ENCODE measurements at places on chromosomes 1 and 21. TPM values are rescaled to one million over a fixed set of nuclear protein-coding genes. Genes with fewer than 3 reads are reported as not detected.

GRCh38 chr21:42352441-42353095 lies 1.8 kb upstream of the TFF2 start:
- H3K27me3 ChIP-seq = peaks cover 22% of the 10 kb centered on the region
- no peak overlapping the region for H3K4me3 ChIP-seq
- no peaks in the 10 kb centered on the region for H3K4me1 ChIP-seq
- H3K27ac ChIP-seq = no peak overlapping the region
- DNase-seq = no peak
- no peaks in the 10 kb centered on the region for H3K36me3 ChIP-seq

GRCh38 chr1:110667776-110668175 lies 7.0 kb downstream of the KCNA3 start:
- no peaks in the 10 kb centered on the region for H3K36me3 ChIP-seq
- peaks cover 54% of the 10 kb centered on the region for H3K27me3 ChIP-seq
- no peak for DNase-seq
- H3K27ac ChIP-seq = no peak overlapping the region

DNA sequence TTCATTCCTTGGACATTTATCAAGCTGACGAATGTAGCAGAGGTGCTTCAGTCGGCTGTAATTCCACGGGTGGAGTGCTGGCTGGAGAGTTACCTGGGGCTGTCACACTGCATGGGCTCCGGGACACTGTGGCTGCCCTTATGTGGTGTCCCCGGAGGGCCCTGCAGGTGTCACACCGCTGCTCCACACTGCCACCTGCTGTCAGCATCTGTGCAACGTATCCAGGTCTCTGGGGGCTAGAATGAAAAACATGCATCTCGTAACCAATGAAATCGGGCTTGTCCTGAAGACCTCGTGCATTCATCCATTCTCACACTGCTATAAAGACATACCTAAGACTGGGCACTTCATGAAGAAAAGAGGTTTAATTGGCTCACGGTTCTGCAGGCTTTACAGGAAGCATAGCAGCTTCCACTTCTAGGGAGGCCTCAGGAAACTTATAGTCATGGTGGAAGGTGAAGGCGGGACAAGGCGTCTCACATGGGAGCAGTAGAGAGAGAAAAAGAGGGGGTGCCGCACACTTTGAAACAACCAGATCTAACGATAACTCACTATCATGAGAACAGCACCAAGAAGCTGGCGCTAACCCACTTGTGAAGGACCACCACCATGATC lies 46.7 kb upstream of the PCBP3 start:
- H3K27ac ChIP-seq = no peak overlapping the region
- peaks cover 8% of the 10 kb centered on the region for H3K4me1 ChIP-seq
- no peak for DNase-seq
- no peaks in the 10 kb centered on the region for H3K36me3 ChIP-seq
- no peak overlapping the region for H3K4me3 ChIP-seq

DNA sequence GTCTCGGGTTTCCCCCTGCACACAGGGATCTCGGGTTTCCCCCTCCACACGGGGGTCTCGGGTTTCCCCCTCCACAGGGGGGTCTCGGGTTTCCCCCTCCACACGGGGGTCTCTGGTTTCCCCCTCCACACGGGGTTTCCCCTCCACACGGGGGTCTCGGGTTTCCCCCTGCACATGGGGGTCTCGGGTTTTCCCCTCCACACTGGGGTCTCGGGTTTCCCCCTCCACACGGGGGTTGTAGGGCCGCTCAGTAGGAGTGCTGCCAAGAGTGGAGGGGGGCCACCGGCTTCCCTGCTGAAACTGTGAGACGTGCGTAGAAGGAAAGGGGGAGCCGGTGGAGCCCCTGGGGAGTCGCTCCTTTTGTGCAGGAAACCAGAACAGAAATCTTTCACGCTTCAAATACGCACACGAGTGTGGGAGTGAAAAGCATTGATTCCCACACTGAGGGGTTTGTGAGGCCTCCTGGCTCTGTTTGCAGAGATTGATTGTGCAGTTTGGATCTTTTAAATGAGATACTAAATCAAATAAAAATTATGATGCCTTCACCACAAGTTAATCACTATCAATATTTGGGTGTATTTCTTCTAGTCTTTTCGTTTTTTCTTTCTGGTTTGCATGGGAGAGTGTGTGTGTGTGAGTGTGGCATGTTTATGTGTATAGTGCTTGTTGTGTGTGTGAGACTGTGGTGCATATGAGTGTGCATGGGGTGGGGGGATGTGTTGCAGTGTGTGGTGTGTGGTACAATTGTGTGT lies 54.3 kb upstream of the TRAPPC10 start:
- no peaks in the 10 kb centered on the region for H3K27me3 ChIP-seq
- peaks cover 11% of the 10 kb centered on the region for H3K4me1 ChIP-seq
- peaks cover 21% of the 10 kb centered on the region for H3K36me3 ChIP-seq

- DNase-seq = no peak
- H3K36me3 ChIP-seq = no peaks in the 10 kb centered on the region
- H3K27ac ChIP-seq = no peak overlapping the region
These were observed 14.8 kb downstream of the MMEL1 start for GRCh38 chr1:2617971-2618470.

TTC34 gene
- total RNA-seq = 3.5 TPM

PLA2G2D gene
- not detected for total RNA-seq

B3GALT5 gene
- 6.4 TPM for total RNA-seq

C1QTNF12 gene
- total RNA-seq = 10.2 TPM

TMEM51 gene
- 10.9 TPM for total RNA-seq
